ENCODE measurements at places on chromosomes 4 and X.
A peak's percentile ranks its signal among the peaks of the same experiment; 100 is the strongest.

DNA sequence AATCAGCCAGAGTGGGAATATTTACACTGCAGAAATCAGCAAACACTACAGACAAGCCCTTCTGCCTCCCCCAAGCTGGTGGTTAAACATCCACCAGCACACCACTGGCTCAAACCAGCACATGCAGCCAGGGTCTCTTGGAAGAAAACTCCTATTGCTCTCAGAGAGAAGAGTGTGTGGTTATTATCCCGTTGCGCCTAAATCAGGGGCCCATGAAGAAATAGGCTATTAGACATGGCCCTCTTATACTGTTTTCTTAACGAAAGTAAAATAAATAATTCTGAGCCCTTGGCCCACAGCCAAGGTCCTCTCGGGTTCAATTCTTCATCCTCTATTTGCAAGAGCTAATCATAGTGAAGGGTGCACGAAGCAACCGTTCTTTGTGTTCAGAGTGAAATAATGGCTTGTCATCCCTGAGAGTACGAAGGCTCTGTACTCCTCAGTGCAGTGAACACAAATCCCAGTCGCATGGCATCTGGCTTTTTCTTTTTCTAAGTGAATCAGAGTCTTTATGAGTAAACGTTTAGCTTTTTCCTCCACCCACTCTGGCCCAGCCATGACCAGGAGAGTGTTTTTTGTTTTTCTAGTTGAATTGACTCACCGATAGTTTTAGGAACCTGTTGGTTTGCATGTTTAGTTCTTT, 33.4 kb upstream of the RBM47 start:
- peak; percentile 33 for DNase-seq

GRCh38 chr4:41620594-41621256, 82.8 kb downstream of the LIMCH1 start:
- DNase-seq: no peak

- DNase-seq: no peak
Measured at GRCh38 chr4:135735512-135735911, 1533.9 kb upstream of the PABPC4L start.

DNA sequence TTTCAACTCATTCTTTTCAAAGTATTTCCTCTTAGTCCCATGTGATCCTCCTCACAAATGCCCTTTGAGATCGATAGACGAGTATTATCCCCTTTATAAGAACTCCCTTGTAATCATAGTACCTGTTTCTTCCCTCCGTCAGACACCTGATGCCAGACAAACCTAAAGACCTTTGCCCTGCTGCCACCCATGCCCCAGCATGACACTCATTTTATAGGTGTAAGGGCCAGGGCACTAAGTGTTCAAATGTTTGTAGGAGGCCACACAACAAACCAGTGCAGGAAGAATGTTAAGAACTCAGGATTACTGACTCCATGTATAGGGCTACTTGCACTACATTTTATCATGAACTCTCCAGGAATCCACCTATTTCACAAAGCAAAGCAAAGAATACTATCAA, 115.6 kb upstream of the DIAPH2 start:
- DNase-seq: no peak

DNA sequence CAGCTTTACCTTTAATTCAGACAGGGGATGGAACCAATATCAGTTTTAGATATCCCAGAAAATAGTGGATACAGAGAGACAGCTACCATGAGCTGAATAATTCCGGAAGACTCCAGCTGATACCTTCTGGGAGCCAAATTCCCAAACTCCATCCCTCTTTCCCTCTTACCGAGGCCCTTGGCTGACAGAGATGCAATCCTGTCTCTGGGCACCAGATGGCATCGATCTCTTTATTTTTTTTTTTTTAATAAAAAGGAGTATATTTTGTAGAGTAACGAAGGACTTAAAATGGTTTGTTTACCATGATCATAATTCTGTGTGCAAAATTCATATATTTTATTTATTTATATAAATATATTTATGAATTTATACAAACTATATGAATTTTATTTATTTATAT, 31.0 kb downstream of the RAB40A start:
- DNase-seq: no peak

DNA sequence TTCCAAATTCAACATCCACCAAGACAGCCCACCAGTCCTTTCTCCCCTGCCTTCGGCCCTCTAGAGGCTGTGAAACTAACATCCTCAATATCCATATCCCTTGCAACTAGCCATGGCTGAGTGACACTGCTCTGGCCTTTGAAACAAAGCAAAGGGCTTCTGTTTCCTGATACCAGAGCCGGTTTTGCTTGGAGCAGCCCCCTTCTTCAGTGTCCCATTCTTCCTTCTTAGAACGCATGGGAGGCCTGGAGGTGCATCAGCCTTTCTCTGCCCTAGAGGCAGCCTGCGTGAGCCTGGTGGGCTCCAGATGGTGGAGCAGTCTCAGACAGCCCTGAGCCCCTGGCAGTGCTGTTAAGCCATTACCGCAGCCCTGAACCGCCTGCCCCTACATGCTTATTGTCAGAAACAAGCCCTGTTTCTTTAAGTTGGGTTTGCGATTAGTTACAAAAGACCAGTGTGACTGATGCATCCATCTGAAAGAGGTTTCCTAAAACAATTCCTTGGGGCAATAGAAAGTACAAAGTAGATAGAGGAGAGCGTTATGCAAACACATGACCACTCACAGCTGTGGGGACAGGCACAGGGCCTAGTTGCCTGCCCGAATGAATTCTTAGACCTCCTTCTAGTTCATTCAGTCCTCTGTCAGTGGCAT, 74.1 kb downstream of the EVC start:
- no peak for DNase-seq

DNA sequence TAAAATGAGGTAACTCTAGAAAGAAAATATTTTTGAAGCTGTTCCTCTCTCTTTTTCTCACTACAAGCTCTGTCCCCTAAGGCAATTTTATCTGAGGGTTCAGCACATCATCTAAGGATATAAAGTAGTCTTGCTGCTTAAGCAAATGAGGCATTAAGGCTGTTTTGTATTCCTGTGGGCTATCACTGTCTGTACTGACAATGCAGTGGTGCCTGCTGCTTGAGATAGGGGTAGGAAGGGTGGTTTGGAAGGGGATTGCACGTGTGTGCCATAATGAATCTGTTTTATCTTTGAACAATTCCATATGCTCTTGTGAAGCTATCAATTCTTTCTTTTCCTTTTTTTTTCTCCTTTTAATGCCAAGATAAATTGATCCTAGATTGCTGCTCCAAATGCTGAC, 128.0 kb upstream of the ATOH1 start:
- no peak for DNase-seq

GRCh38 chr4:149493492-149493891, 322.2 kb downstream of the IQCM start:
- DNase-seq: no peak

GRCh38 chr4:164997324-164997723, 19.9 kb upstream of the TRIM61 start:
- DNase-seq: no peak

GRCh38 chr4:109040441-109040840, 262.0 kb downstream of the COL25A1 start:
- DNase-seq: no peak

- no peak for DNase-seq
Measured at GRCh38 chrX:74132280-74132679, 171.7 kb upstream of the ZCCHC13 start.

- DNase-seq: no peak
Measured at GRCh38 chr4:172950990-172951389, 217.6 kb upstream of the GALNT7 start.

- no peak for DNase-seq
Measured at GRCh38 chr4:81505004-81505598, 33.4 kb upstream of the RASGEF1B start.

DNA sequence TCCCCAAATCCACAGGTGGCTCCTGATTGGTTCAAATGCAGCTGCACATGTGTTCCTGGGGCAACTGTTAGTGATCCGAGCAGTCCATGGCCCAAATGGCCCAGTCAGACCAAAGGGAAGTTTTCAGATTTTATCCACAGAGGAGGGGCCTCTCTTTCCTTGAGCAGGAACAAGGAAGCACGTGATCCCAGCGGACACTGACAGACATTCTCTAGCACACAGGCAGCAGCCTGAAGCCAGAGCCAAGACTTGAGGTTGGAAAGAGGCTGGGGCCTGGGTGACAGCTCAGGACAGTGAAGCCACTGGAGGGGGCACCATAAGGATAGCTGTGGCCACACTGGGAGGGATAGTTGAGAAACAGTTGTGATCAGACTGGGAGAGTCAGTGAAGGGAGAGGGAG, 3.5 kb upstream of the ZFP92 start:
- no peak for DNase-seq

DNA sequence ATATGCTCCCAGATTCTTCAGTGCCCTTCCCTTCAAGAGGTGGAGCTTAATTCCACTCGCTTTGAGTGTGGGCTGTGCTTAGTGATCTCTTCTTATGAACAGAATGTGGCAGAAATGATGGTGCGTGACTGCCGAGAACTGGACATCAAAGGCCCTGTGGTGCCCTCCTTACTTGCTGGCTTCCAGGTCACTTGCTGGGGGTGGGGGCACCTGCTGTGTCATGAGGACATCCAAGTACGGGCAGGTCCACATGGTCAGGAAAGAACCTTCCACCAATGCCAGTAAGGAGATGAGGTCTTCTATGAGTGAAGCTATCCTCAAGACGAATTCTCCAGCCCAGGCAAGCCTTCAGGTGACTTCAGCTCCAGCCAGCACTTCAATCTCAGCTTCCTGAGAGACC, 95.8 kb downstream of the FAM53A start:
- no peak for DNase-seq

DNA sequence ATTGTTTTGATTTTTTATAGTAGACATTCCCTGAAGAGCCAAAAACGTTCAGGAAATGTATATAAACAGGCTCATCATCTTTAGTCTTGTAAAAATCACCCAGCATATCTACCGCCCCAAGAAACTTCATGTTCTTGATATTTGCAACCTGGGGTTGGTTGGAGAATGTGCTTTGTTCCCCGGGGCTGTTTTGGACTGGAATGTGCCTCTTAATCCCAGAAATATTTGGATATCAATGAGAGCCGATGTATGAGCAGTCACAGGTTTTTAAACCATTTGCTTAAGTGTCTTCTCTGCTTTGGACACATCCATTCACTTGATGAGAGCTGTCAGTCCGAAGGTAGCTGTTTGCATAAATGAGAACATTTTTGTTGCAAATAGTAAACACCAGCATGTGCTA, 449.7 kb downstream of the PCDH7 start:
- no peak for DNase-seq

DNA sequence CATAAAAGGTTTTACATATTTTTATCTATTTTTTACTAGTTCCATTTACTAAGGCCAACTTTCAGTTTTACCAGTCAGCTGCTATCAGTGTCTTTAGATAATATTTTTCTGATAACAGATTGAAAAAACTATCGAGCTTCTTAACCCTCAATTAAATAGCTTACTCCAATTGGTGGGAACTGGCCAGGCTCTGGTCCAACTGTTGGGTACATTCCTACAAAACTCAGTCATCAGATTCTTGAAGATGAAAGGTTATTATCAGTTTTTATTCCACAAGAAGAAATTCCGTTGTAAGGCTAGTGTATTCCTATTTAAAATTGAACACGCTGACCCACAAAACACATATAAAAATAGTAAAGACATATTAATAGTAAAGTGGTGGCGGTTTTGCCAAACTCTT, 346.2 kb downstream of the MAPK10 start:
- DNase-seq: no peak

GRCh38 chr4:1251773-1252066, 2.8 kb upstream of the CTBP1 start:
- no peak for DNase-seq

GRCh38 chr4:726235-726787, 20.7 kb downstream of the PCGF3 start:
- peak; percentile 74 for DNase-seq

GRCh38 chr4:174580597-174580996, 58.3 kb upstream of the HPGD start:
- no peak for DNase-seq

- peak; percentile 56 for DNase-seq
Measured at GRCh38 chrX:39705290-39705689, 392.5 kb downstream of the BCOR start.

DNA sequence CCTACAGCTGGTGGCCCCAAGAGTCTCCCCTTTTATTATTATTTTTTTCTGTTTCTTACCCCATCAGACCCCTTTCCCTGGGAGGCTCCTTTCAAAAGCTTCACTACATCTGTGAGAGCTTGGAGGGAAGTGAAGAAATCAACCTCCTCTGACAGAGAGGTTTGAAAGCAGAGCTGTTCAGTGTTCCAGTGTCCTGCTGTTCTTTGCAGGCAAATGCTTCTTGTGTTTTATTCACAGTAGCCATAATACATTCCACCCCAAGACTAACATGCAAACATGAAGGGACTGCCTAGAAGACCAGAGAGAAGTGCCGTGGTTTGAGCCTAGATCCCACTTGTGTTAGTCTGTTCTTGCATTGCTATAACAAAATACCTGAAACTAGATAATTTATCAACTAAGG, 192.1 kb downstream of the PTTG2 start:
- DNase-seq: no peak

- DNase-seq: no peak
Measured at GRCh38 chr4:89064848-89065247, 7.9 kb upstream of the FAM13A start.

DNA sequence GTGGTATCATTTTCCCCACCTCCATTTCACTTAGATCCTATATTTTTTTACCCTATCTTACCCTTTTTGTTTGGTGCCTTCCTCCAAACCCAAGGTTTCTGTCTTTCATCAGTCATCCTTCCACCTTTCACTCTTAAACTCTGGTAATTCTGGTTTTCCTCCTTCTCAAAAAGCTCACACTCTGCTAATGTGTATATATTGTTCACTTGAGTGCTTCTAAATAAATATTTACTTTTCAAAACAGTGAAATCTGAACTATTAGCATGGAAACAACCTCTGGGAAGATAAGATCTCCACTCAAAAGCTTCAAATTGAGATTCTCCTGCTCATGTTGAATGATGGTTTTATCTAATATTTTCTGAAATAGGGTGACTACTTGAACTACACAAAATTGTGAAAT, 21.5 kb downstream of the XIAP start:
- no peak for DNase-seq

DNA sequence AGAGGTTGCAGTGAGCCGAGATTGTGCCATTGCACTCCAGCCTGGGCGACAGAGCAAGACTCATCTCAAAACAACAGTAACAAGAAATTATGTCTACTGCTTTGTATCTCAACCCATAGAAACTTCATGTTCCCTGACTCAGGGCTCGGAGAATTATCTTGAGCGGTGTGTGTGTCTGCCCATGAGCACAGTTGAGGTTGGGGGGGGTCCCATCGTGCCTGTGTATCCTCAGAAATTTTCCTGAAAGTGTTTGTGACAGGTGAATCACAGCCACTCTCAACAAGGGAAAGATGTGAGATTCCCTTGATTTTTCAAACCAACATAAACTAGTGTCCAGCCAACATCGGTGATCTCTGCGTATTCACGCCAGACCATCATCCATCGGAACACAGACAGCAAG, 319.1 kb downstream of the ASMT start:
- no peak for DNase-seq

- no peak for DNase-seq
Measured at GRCh38 chrX:47206316-47206715, 12.2 kb upstream of the CDK16 start.

DNA sequence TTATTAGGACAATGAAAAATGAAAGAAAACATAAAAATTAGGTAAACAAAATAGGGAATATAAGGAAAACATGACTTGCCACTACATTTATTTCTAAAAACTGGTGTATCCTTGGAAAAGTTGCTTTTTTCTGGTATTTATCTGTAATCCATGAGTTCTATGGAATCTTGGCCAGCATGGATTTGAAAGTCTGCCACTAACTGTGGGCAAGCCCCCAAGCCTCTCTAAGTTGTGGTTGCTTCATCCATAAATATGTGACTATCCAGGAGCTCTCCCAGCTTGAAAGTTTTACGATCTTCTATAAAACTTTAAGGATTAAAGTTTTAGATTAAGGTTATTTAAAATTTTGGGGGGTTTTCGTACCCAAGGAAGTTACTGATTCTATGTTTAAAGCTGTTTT, 21.8 kb downstream of the RPS6KA3 start:
- no peak for DNase-seq
